ENCODE measurements at places on chromosomes 1 and 21.
A peak's percentile ranks its signal among the peaks of the same experiment; 100 is the strongest.

DNA sequence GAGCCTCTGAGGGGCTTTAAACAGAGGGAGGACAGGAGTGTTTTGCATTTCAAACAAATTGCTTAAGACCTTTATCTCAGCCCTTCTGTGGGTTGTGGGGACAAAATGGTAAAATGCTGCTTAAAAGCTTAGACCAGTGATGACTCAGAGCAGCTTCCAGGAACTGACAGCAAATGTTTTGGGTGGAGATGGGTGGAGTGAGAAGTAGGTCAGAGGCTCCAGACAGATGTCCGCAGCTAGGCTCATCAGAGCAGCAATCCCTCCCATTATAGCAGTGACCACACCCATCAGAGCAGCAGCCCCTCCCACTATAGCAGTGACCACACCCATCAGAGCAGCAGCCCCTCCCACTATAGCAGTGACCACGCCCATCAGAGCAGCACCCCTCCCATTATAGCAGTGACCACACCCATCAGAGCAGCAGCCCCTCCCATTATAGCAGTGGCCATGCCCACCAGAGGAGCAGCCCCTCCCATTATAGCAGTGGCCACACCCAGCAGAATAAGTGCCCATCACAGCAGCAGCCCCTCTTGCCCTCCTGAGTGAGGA lies 532.2 kb downstream of the MATN1 start:
- DNase-seq, result peak; percentile 44

GRCh38 chr21:39675993-39676661 lies 63.4 kb downstream of the B3GALT5 start:
- no peak for DNase-seq

GRCh38 chr1:10979483-10979920 lies 33.0 kb upstream of the TARDBP start:
- no peak for DNase-seq

DNA sequence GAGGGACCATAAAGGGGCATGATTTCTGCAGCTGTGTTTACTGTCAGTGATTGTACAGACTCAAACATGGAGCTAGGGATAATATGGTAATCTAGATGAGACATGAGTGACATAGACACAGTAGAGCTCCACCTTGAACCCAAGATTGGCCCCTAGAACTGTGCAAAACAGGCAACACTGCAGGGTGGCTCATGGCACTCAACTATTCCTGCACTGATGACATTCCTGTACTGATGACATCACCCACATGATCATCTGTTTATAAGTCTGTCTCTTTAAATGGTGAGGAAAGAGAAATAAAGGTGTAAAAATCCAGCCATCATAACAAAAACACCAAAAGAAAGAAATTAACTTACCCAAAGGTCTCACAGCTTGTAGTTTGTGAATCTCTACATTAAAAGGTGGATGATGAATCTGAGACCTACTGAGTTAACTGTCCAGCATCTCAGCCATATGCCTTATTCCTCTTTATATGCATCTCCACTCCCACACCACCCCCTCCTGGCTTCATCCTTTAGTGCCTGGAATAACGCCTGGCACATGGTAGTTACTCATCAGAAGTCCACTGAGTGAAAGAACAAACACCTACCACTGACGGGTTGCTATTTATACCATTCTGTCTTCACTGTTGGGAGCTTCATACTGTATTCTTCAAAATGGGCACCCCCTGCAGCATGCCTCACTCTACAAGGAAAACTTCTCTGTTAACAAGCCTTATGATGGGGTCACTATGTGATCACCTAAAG lies at the start of gene LRRC53:
Gene LRRC53, minus strand, starts transcription at position 442 of the 746 bp plus-strand sequence. CDS start 29,262 bp downstream, outside the sequence.
- DNase-seq, result no peak

DNA sequence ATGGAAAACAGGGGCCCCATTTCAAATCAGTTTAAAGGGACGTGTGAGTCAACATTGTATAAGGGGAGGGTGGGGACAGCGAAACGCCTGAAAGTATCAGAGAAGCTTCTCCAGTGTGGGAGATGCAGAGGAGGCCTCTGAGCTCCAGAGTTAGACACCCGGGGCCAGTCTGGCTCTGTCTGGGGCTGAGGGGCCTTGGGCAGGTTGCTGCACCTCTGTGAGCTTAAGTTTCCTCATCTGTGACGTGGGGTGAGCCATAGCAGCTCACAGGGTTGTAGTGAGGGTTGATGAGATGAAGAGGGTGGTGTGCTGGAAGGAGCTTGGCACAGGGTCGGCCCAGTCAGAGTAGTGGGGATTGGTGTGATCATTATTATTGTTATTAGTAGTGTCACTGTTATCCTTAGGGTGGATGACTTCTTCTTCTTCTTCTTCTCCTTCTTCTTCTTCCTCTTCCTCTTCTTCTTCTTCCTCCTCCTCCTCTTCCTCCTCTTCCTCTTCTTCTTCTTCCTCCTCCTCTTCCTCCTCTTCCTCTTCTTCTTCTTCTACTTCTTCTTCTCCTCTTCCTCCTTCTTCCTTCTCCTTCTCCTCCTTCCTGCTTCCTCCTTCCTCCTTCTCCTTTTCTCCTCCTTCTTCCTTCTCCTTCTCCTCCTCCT lies 282.0 kb downstream of the PTPRU start:
- no peak for DNase-seq

DNA sequence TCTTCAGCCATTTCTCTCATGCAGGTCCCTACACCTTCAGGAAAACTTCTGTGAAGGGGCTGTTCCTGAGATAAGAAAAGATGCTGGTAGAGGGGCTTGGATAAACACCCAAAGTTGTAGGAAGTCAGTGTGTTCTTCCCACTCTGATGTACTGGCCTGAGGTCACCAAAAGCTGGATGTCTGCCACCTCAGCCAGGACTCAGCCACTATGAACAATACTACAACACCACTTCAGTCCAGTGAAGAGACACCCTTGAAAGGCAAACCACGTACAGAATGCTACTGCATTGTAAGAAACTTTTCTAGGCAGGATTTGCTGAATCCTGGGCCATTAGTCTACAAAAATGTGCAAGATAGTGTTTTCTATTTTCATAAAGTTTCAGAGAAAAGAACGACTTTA lies 2.4 kb downstream of the PTPN14 start:
- no peak for DNase-seq

DNA sequence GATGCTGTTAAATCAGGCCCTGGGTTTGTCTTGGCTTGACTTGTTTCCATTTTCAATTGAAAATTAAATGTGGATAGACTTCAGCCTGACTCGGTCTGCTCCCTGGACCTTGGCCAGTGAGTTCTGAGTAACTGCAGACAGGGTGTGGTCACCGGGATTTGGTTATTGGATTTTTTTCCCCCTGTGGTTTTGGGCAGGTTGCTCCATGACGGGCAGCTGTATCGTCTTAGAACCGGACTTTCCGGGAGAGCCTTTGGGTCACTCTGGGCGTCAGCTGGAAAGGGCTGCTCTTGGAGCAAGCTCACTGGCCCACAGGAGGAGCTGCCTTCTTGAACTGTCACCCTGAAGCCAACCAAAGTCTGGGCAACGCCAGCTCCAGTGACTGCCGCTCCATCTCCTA lies 75.0 kb downstream of the CLIC6 start:
- peak; percentile 65 for DNase-seq

- no peak for DNase-seq
Observed at GRCh38 chr1:21362096-21362495, 71.8 kb upstream of the ECE1 start.

DNA sequence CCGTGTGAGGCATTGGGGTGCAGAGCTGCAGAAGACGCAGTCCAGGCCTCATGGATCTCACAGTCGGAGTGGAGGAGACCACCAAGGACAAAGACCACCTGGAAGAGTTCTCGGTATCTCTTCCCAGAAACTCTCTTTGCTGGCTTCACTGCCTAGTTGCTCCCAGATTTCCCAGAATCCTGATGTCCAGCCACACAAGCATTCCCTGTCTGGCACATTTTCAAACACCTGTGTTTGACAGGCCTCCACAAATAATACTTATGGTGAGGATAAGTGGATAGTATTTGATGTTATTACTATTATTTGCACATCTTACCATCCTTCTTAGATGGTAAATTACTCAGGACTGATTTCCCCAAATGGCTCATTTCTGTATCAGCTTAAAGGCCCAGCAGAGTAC lies 27.7 kb upstream of the KANK4 start:
- DNase-seq, result no peak

DNA sequence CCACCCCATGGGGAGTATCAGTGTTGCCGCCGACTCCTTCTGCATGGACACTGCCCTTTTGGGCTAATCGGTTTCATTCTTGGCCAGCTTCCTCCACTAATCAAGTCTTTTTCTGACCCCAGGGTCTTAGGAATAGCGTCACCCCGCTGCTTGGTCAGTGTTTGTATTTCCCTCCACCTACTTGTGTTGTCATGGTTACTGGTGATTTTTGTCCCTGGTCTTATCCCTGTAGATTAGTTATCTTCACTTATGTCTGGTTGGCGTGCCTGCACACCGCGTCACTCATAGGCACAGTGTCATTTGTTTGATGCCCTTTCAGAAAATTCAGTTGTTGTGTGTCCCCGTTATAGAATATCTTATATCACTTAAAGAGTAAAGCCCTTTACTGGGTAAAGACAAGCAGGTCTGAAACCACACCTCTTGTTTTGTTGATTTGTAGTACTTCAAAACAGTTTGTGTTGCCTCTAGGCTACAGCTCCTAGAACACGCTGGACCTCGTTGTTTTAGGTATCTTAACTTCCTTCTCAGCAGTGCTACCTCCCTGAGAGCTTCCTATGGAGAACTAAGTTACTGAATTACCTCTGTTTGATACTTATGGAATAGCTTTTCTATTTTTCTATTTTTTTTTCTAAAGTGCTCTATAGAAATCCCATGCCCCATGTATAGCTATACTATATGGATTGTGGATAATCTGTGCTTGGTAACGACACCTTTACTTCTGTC lies 868 bp downstream of the PPP1R12B start:
- DNase-seq, result peak; percentile 61

- no peak for DNase-seq
Observed at GRCh38 chr1:27872802-27873551, 633 bp downstream of the THEMIS2 start.

GRCh38 chr1:32818804-32819541 lies 1.5 kb downstream of the S100PBP start:
- no peak for DNase-seq

GRCh38 chr1:205214756-205215155 lies 3.3 kb upstream of the DSTYK start:
- no peak for DNase-seq

DNA sequence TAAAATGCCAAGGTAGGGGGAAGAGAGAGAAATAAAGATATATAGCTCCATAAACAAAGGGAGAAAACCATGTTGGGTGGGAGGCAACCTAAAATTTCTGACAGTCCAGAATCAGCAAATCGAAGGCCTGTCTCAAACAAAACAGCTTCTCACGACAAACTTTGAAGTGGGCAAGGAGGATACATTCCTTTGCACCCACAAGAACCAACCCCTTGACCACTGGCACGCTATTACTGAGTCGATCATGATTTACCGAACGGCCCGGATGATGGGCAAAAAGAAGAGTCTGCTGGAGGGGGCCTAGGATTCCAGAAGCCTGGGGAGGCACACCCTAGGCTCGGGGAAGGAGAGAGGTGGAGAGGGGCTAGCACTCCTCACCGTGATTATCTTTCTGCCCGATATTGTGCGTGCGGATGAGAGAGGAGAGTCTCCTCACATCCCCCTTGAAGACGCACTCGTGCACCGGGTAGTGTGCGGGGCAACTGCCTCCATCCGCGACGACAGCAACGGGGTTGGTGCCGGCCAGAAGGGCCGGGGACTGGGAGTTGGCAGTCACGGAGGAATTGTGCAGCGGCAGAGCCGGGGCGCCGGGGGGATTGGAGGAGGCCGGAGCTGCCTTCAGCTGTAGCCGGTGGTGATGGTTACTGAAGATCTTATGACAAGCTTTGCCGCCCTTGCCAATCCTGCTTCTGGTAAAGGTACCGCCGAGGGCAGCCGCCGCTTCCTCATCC lies 756 bp downstream of the ANKRD13C start:
- DNase-seq, result peak; percentile 36

DNA sequence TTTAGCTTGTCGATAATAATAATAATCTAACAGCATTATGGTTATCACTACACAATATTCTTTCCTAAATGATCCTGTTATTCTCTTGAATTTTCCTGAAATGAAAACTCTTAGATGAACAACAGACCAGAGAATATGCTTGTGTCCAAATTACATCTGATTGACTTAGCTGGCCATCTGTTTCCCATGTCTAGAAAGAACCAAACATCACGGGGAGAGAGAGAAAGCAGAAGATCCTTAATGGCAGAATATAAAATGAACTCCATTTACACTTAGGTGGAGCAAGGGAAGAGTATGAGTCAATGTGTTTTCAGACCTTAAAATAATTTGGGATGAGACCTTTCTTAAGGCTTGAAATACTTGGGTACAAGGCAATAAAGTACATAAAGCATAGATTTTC lies 162.2 kb downstream of the DSCAM start:
- DNase-seq, result no peak

GRCh38 chr1:162578071-162578700 lies 16.7 kb downstream of the UAP1 start:
- no peak for DNase-seq

- DNase-seq, result peak; percentile 67
Observed at GRCh38 chr1:206723805-206724472, 39.2 kb downstream of the MAPKAPK2 start.

GRCh38 chr1:116738673-116739370 lies 15.4 kb upstream of the CD2 start:
- no peak for DNase-seq

- DNase-seq, result no peak
Observed at GRCh38 chr1:114861384-114861783, 6.7 kb downstream of the SYCP1 start.
